ENCODE measurements at places on chromosomes 12 and 14.

DNA sequence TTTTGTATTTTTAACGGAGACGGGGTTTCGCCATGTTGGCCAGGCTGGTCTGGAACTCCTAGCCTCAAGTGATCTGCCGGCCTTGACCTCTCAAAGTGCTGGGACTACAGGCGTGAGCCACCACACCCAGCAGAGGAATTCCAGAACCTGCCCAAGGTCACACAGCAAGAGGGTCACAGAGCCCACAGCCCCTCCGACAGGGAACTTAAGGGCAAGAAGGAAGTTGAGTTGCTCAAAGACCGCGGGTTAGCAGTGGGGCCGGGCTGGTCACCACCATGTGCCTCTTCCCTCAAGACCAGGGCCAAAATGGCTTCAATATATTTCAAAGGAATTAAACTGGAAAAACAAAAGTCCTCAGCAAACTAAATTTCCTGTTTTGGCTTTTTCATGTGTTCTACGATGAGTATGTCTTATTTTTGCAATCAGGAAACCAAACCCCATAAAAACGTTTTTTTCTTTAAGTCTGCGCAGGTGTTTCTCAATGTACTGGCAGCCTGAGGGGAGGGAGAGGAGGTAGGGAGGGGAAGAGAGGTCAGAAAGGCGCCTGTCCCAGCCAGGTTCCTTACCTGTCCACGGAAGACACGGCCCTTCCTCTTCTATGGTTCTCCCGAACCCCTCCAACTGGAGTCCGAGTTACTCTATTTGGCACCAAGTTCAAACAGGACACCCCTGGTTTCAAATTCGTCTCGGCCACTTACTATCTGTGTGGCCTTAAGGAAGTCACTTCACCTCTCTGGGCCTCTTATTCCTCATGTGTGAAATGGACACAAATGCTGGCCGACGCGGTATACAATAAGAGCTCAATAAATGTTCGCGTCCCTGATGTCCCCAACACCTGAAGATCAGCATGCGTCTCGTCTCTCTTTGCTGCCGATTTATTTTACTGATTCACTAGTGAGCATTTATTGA lies 778 bp downstream of the SLC8B1 start:
- DNase-seq: no peak

- no peak for DNase-seq
Observed at GRCh38 chr12:45336331-45336730, 120.4 kb downstream of the ANO6 start.

DNA sequence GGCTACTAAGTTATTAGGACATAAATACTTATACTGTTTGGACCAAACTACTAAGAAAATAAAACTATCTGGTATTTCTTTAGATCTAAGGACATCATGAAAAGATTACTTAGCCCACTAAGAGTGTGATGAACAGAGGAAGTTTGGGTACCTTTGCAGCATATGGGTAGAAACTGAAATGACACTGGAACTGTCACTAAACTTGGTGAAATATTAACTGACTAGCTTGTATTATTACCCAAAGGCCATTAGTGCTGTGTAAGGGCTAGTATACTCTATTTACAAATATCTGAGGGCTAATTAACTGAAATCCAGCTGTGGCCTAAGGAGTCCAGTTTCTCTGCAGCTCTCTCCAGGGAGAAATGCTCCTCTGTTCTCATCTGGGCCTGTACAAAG lies 45.5 kb downstream of the PAWR start:
- DNase-seq: no peak

GRCh38 chr12:84624601-84625000 lies 288.0 kb downstream of the SLC6A15 start:
- no peak for DNase-seq
